ENCODE measurements at places on chromosomes 16 and 17.

- no peaks in the 10 kb centered on the region for H3K27me3 ChIP-seq
- no peak for DNase-seq
- H3K27ac ChIP-seq = no peak overlapping the region
- no peaks in the 10 kb centered on the region for H3K4me1 ChIP-seq
- H3K4me3 ChIP-seq = no peak overlapping the region
Observed at GRCh38 chr16:53785916-53786315, 82.0 kb downstream of the FTO start.

DNA sequence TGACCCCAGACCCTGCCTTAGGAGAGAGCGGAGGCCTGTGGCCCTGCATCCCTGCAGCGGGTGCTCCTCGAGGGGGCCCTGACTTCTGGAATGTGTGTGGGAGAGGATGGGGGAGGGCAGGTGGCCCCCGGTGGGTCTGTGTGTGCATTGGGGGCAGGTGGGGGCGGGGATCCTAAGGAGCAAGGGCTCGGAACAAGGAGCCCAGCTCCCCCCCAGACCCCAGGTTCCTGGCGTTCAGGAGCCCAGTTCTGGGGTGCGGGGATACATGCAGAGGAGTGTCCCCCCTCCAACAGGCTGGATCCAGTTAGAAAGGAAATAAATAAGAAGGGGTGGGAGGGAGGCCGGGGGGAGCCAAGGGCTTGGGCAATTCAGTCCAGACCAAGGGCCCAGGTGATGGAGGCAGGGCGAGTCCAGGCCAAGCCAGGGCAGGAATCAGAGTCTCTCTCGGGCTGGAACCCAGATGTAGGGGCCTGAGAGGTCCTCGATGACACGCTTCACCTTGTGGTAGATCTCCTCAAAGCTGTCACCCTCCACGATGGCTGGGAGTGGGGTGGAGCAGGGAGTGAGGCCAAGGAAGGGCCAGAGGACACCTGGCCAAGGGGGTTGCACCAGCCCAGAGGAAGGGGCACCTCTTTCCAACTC lies 11.2 kb upstream of the ASGR1 start:
- peaks cover 4% of the 10 kb centered on the region for H3K36me3 ChIP-seq
- H3K4me3 ChIP-seq = no peak overlapping the region
- no peak for DNase-seq
- H3K4me1 ChIP-seq = no peaks in the 10 kb centered on the region

- H3K27ac ChIP-seq = no peak overlapping the region
- H3K27me3 ChIP-seq = no peaks in the 10 kb centered on the region
- no peak for DNase-seq
Observed at GRCh38 chr17:44024271-44024663, 9.5 kb upstream of the TMEM101 start.

- H3K27ac ChIP-seq = no peak overlapping the region
- no peak overlapping the region for H3K4me3 ChIP-seq
- H3K36me3 ChIP-seq = peaks cover 5% of the 10 kb centered on the region
Observed at GRCh38 chr16:3865241-3865640, 15.3 kb downstream of the CREBBP start.

GRCh38 chr17:63975541-63976092 lies 2.9 kb upstream of the SCN4A start:
- peaks cover 10% of the 10 kb centered on the region for H3K4me1 ChIP-seq
- no peak overlapping the region for H3K4me3 ChIP-seq
- no peak for DNase-seq
- peaks cover 11% of the 10 kb centered on the region for H3K27me3 ChIP-seq
- H3K36me3 ChIP-seq = no peaks in the 10 kb centered on the region

DNA sequence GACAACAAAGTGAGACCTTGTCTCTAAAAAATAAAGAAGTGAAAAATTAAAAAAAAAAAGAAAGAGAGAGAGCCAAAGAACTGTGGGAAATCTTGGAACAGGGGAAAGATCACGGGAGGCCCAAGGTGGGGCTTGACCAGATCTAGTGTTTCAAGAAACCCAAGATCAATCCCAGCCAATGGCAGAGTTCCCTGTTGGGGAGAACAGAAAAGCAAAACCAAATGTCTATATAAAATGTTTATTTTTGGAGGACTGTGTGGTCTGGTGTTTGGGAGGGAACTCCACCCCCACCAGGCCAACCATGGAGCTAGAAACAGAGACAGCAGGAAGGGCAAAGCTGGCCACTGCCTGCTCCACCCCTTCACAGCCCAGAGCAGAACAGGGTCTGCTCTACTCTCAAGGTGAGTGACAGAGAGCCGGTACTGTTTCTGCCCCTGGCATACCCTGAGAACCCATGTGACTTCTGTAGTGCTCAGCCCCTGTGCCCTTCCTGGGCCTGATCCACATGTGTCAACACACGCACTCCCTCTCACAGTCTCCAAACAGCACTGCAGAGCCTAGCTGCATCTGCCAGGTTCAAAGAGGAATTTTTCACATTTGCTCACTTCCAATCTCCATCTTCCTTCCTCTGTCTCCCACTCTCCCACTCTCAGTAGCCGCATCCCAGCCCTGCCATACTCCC lies 3.7 kb downstream of the TMEM101 start:
- no peak for DNase-seq
- H3K4me3 ChIP-seq = no peak overlapping the region
- H3K36me3 ChIP-seq = peaks cover 4% of the 10 kb centered on the region
- H3K27ac ChIP-seq = no peak overlapping the region
- peaks cover 23% of the 10 kb centered on the region for H3K4me1 ChIP-seq

- DNase-seq = peak; percentile 89
- H3K4me1 ChIP-seq = peaks cover 3% of the 10 kb centered on the region
- peaks cover 33% of the 10 kb centered on the region for H3K27me3 ChIP-seq
- no peak overlapping the region for H3K4me3 ChIP-seq
Observed at GRCh38 chr16:71610936-71611871, 14.8 kb upstream of the MARVELD3 start.

DNA sequence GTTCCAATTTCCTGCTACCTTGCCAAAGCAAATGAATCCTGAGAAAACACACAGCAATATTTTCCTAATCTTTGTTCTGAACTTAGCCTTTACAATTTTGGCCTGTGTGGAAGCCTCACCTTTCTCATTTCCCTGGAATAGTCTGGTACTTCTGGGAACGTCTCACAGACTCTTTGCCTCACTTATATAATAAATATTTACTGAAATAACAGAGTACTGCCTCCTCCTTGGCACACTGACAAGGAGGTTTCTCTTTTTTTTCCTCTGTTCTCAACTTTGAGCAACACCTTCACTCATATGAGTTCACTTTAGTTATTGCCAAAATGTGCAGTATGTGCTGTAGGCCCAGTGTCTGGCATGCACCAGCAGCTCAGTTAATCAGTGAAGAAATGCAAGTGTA lies 37.3 kb downstream of the HSD17B2 start:
- no peaks in the 10 kb centered on the region for H3K36me3 ChIP-seq
- no peak for DNase-seq
- H3K27me3 ChIP-seq = peaks cover 32% of the 10 kb centered on the region
- no peak overlapping the region for H3K4me3 ChIP-seq
- no peaks in the 10 kb centered on the region for H3K4me1 ChIP-seq

DNA sequence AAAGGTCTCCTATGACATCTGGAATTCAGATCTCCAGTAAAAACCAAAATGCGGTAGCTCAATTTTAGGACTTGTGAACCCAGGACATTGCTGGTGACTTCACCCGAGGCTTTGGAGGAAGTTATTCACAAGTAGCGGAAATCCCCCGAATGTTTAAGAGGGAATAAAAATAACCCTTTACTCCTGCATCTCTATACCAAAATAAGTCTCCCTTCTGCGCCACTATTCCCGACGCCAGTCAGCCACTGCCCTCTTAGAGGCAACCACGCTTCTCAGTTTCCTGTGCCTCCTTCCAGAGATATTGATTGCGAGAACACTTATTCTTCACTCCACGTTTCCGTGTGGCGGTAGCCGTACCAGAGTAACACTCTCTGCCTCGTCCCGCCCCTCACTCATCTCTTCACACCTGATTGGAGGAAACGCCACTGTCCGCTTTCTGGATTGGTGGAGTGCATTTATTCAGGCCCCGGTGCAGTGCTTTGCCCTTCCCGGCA lies 27.4 kb downstream of the EMP2 start:
- H3K36me3 ChIP-seq = no peaks in the 10 kb centered on the region
- H3K27me3 ChIP-seq = peaks cover 5% of the 10 kb centered on the region
- H3K27ac ChIP-seq = peak overlapping the region; percentile 67
- peak overlapping the region; percentile 85 for H3K4me3 ChIP-seq
- H3K4me1 ChIP-seq = peaks cover 7% of the 10 kb centered on the region
- DNase-seq = peak; percentile 37

DNA sequence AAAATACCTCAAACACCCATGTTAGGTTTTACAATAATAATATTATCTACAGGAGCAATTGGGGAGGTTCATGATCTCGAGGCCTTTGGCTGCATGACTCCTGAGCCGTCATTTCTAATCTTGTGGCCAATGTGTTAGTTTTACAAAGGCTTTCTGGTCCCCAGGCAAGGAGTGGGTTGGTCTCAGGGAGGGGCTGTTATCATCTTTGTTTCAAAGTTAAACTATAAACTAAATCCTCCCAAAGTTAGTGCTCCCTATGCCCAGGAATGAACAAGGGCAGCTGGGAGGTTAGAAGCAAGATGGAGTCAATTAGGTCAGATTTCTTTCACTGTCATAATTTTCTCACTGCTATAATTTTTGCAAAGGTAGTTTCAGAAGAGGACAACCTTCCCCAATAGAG lies 9.1 kb upstream of the CCL5 start:
- peak overlapping the region; percentile 47 for H3K4me3 ChIP-seq
- DNase-seq = no peak
- peaks cover 6% of the 10 kb centered on the region for H3K36me3 ChIP-seq
- peaks cover 54% of the 10 kb centered on the region for H3K4me1 ChIP-seq
- peak overlapping the region; percentile 88 for H3K27ac ChIP-seq

DNA sequence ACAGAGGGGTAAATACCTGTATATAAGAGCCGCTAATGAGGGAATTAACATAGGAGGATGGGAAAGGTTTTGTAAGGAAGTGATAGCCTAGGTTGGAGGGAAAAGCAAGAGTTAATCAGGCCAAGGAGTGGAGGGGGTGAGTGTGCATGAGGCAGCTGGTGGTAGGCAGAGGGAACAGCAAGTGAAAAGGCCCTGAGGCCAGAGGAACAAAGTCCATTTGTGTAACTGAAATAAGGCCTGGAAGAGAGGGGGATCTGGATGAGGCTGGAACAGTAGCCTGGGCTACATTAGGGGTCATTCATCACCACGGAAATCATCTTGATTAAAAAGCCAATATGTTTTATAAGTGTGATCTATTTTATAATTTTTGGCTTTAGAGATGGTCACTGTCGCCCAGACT lies 45.7 kb downstream of the FZD2 start:
- no peaks in the 10 kb centered on the region for H3K36me3 ChIP-seq
- H3K27me3 ChIP-seq = peaks cover 4% of the 10 kb centered on the region
- no peak overlapping the region for H3K4me3 ChIP-seq
- H3K27ac ChIP-seq = no peak overlapping the region
- DNase-seq = no peak
- H3K4me1 ChIP-seq = no peaks in the 10 kb centered on the region

DNA sequence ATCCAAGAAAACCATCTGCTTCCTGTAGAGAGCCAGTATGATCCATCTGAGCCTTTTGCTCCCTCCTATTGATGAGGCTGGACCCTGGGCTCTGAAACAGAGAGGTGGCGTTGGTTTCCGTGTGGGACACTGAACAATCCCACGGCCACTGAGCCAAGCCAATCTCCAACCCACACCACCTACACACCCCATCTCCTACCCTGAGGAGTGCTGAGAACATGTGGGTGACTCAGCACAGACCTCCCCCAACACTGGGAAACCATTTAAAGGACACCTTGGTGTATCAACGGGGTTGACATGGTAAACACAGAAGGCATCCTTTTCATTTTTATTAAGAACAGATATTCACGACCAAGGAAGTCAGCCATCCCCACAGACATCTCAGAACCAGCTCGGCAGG lies 332.1 kb downstream of the SLC39A11 start:
- H3K36me3 ChIP-seq = peaks cover 2% of the 10 kb centered on the region
- no peaks in the 10 kb centered on the region for H3K27me3 ChIP-seq
- H3K4me1 ChIP-seq = no peaks in the 10 kb centered on the region
- no peak for DNase-seq

DNA sequence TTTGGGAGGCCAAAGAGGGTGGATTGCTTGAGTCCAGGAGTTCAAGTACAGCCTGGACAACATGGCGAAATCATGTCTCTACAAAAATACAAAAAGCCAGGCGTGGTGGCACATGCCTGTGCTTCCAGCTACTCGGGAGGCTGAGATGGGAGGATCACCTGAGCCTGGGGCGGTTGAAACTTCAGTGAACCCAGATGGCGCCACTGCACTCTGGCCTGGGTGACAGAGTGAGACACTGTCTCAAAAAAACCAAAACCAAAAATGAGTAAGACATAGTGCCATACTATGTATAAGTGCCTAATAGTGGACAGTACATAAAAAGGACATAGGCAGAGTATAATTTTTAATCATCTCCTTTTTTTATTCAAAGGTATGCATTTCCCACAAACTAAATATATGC lies 4.0 kb downstream of the CTC1 start:
- H3K27me3 ChIP-seq = no peaks in the 10 kb centered on the region
- no peak for DNase-seq
- H3K36me3 ChIP-seq = peaks cover 18% of the 10 kb centered on the region
- no peak overlapping the region for H3K4me3 ChIP-seq

DNA sequence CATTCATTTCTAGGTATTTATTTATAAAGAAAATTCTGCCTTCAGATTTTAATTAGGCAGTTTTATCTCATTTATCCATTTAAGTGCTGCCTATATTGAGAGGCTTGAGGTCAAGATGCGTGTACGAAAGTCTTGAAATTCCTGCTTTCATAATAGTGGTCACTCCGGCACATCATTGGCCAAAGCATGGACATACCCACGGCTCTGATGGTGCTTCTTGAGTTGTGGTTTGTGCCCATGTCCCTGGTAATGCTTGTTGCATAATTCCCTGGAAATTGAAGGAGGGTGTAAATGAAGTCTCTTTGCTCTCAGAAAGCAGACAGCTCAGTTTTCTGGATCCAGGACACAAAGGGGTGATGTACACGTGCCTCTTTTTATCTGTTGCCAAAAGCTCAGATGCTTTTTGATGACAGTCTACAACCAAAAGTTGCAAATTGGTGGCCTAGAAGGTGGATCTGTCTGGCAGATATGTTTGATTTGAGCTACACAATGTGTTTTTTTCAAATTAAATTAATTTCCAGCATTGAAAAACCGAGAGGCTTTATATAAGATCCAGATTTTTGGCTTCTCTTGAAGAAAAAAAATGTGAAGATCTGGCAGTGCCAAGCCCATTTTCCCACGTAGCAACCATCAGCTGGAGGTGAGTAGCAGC lies 94.4 kb downstream of the SHISA9 start:
- H3K27ac ChIP-seq = no peak overlapping the region
- H3K36me3 ChIP-seq = no peaks in the 10 kb centered on the region
- no peak for DNase-seq
- H3K4me3 ChIP-seq = no peak overlapping the region
- no peaks in the 10 kb centered on the region for H3K27me3 ChIP-seq
- no peaks in the 10 kb centered on the region for H3K4me1 ChIP-seq
